ENCODE measurements at places on chromosomes 3 and 15. TPM values are rescaled to one million over a fixed set of nuclear protein-coding genes. Genes with fewer than 3 reads are reported as not detected.

Gene ARPIN
- total RNA-seq, result 5.9 TPM

Gene TMEM44
- total RNA-seq, result 9.6 TPM

- no peaks in the 10 kb centered on the region for H3K4me1 ChIP-seq
- no peak for DNase-seq
- no peak overlapping the region for H3K4me3 ChIP-seq
- no peak overlapping the region for H3K27ac ChIP-seq
- H3K36me3 ChIP-seq, result no peaks in the 10 kb centered on the region
These were observed 8.1 kb upstream of the NTRK3 start for GRCh38 chr15:88264622-88265021.

Gene ACP3
- total RNA-seq, result not detected

DNA sequence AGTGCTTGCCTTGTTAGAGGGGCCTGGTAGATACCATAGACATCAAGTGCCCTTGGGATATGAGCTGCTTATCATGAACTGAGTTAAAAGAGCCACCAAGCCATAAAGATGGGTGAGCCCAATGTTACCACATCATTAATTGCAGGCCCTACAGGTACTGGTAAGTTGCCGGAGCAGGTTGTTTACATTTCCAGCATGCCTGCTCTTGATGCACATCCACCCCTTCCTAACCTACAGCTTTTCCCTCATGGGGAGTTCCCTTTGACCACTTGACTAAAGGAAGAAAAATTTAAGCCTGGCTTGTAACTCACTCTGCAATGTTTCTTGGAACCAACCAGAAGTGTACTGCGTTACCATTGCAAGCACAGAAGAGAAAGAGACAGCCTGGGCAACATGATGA, 24.7 kb upstream of the ULK4 start:
- peaks cover 4% of the 10 kb centered on the region for H3K4me1 ChIP-seq
- H3K4me3 ChIP-seq, result no peak overlapping the region
- H3K27ac ChIP-seq, result no peak overlapping the region
- no peaks in the 10 kb centered on the region for H3K36me3 ChIP-seq

Gene MCTP2
- total RNA-seq, result 4.3 TPM

GRCh38 chr15:57358571-57358970, 17.7 kb upstream of the CGNL1 start:
- H3K4me3 ChIP-seq, result no peak overlapping the region
- peaks cover 20% of the 10 kb centered on the region for H3K4me1 ChIP-seq
- no peak overlapping the region for H3K27ac ChIP-seq
- peaks cover 3% of the 10 kb centered on the region for H3K27me3 ChIP-seq
- H3K36me3 ChIP-seq, result no peaks in the 10 kb centered on the region

DNA sequence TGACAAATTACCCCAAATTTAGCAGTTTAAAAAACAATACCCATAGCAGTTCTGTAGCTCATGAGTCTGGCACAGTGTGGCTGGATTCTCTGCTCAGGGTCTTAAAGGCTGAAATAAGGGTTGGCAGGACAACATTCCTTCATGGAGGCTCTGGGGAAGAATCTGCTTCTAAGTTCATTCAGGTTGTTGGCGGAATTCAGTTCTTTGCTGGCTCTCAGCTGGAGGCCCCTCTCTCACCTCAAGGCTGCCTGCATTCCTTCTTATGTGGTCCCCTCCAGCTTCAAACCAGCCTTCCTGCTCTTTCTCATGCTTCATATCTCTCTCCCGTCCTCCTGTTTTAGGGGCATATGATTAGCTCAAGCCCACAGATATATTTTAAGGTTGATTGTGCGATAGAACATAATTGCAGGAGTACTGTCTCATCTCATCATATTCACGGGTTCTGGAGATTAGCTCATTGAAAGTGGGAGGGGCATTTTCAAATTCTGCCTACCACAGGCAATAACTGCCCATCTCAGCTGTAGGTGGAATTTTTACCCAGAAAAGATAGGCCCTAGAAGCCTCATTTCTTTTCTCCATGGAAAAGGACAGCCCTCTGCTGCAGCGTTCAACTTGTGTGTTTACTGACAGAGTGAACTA, 5.6 kb upstream of the ZBTB47 start:
- H3K36me3 ChIP-seq, result peaks cover 44% of the 10 kb centered on the region
- no peak for DNase-seq
- H3K27me3 ChIP-seq, result no peaks in the 10 kb centered on the region
- H3K27ac ChIP-seq, result no peak overlapping the region

Gene NEK10
- total RNA-seq, result 5.2 TPM

- H3K4me3 ChIP-seq, result no peak overlapping the region
- peaks cover 2% of the 10 kb centered on the region for H3K27me3 ChIP-seq
- H3K4me1 ChIP-seq, result peaks cover 62% of the 10 kb centered on the region
- no peak overlapping the region for H3K27ac ChIP-seq
These were observed 11.9 kb downstream of the ARIH2 start for GRCh38 chr3:48930590-48930989.

- H3K36me3 ChIP-seq, result peaks cover 12% of the 10 kb centered on the region
- H3K27me3 ChIP-seq, result no peaks in the 10 kb centered on the region
- peak overlapping the region; percentile 74 for H3K4me3 ChIP-seq
These were observed 10.1 kb downstream of the COL8A1 start for GRCh38 chr3:99648516-99648915.

DNA sequence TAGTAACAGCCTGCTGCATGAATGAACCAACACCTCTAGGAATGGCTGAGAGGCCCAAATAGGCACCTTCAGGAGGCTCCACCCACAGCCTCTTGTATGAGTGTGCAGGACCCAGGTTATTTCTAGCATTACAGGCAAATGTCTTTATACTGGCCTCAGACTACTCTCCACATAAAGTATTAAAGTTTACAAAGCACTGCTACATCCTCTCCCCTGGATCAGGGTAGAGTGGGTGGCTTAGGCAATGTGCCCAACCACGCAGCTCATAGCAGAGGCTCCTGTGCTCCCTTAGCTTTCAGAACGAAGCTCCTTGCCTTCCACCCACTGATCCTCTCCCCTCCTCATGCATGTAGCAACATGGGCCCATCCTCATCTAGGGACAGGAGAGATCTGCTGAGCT, 16.3 kb downstream of the TMEM43 start:
- H3K27me3 ChIP-seq, result peaks cover 6% of the 10 kb centered on the region
- H3K27ac ChIP-seq, result peak overlapping the region; percentile 99
- no peak overlapping the region for H3K4me3 ChIP-seq
- no peak for DNase-seq

Gene TEX9
- total RNA-seq, result 0.77 TPM

Gene SCAP
- 52.3 TPM for total RNA-seq

- H3K27ac ChIP-seq, result peak overlapping the region; percentile 66
- peak; percentile 43 for DNase-seq
These were observed 47.4 kb downstream of the TJP1 start for GRCh38 chr15:29774900-29775299.

Gene RPUSD3
- 36.1 TPM for total RNA-seq

Gene SPSB4
- not detected for total RNA-seq

Gene SLC22A14
- 0.13 TPM for total RNA-seq
